ENCODE measurements at places on chromosomes 2 and 18.

- DNase-seq, result no peak
Observed at GRCh38 chr2:186881660-186882059, 32.7 kb upstream of the ZSWIM2 start.

- DNase-seq, result no peak
Observed at GRCh38 chr2:113858764-113859163, 31.1 kb upstream of the ACTR3 start.

DNA sequence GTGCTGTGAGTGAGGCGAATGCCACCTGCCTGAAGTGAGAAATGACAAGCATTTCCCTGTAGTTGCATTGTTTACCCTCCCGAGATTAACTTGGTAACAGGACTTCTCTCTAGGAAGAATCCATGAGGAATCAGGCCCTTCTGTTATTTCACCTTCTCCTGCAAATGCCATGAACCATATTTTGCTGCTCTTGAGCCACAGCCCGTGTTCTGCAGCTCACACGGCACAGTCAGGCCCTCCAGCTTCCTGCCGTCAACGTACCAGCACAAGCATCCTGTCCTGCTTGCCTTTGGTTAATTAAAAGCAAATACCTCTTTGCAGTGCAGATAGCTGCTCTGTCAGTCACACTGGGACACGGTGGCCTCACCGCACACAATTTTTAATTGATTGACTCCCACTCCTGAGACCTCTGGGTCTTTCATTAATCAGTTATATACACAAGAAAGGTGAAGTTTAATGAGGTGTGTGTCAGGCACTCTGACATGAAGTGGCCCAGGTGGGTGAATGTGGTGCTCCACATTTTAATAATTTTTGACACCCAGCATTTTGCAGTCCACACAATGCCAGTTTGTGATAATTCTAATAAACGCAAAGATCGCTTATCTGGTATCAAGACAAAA, 95.3 kb upstream of the ASB18 start:
- no peak for DNase-seq

GRCh38 chr2:151363709-151364108, 6.3 kb downstream of the TNFAIP6 start:
- DNase-seq, result no peak

GRCh38 chr18:51006948-51007789, 22.8 kb upstream of the SMAD4 start:
- DNase-seq, result no peak

DNA sequence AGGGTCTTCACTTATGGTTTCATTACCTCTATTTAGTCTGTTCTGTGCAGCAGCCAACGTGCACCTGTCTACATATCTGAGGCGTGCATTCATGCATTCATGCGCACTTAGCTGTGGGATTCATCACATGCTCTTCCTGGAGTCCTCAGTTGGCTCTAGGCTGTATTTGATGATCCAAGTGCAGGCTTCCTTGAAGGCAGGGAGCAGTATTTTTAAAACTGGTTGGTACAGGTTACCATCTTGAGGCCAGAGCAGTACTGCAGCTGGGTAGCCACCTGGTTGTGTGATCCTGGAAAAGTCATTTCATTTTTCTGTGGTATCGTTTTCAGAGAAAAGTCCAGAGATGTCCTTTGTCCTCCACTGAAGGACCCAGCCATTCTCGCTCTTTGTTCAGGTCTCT, 109.8 kb downstream of the EN1 start:
- no peak for DNase-seq

DNA sequence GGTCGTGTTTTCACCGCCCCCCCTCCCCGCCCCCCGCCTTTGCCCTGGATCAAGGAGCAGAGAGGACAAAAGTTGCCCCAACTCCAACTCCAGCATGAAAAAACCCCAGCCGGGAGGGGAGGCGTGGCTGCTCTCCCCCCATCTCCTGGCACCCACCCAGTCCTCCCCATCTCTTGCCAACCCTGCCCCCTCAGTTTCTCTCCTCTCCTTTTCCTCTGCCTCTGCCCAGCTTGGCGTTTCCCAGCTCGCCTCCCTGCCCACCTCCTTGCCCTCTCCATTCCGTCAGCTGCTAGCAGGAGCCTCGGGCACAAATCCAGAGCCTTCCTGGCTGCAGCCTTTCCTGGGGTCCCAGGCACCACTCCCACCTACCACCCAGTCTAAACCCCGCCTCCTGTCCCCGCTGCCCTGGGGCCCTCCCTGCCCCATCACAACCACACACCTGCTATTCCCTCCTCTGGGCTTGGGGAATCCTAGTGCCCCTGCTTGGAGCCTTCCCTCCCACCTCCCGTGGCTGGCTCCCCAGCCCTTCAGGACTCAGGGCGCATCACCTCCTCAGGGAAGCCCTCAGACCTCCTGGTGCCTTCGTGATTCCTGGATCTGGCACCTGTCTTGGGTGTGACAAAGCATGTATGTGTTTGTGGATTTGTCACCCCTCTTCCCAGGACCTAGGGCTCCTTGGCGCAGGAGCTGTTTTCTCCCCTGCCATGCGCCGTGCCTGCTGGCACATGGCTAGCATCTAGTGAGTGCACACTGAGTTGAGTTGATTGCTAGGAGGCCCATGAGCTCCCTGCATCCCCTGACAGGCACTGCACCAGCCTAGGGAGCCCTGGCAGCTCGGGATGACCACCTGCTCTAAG, 209.1 kb downstream of the TFCP2L1 start:
- no peak for DNase-seq
